ENCODE measurements at places on chromosomes 6 and 20. TPM values are rescaled to one million over a fixed set of nuclear protein-coding genes. Genes with fewer than 3 reads are reported as not detected.

CYP39A1 gene
- total RNA-seq, result 0.66 TPM

CST4 gene
- total RNA-seq, result 0.98 TPM

CYP21A2 gene
- not detected for total RNA-seq

SLC24A3 gene
- not detected for total RNA-seq

SLC17A1 gene
- not detected for total RNA-seq

TMEM217 gene
- total RNA-seq, result 2.4 TPM

RIMS1 gene
- 0.81 TPM for total RNA-seq

POLR1C gene
- total RNA-seq, result 69.7 TPM

MAPK14 gene
- total RNA-seq, result 56.8 TPM

BLCAP gene
- 120 TPM for total RNA-seq

GUCA1A gene
- total RNA-seq, result not detected

TRIM10 gene
- total RNA-seq, result not detected

PRSS35 gene
- 3.2 TPM for total RNA-seq

RIPPLY2 gene
- not detected for total RNA-seq

PTCRA gene
- total RNA-seq, result not detected
